ENCODE measurements at places on chromosomes 1 and 21. TPM values are rescaled to one million over a fixed set of nuclear protein-coding genes. Genes with fewer than 3 reads are reported as not detected.

- DNase-seq: no peak
Measured at GRCh38 chr1:183827801-183828200, 22.9 kb downstream of the RGL1 start.

GRCh38 chr1:241061062-241061461, 295.9 kb downstream of the RGS7 start:
- no peak for DNase-seq

- no peak for DNase-seq
Measured at GRCh38 chr1:109263234-109263596, 13.9 kb downstream of the CELSR2 start.

DNA sequence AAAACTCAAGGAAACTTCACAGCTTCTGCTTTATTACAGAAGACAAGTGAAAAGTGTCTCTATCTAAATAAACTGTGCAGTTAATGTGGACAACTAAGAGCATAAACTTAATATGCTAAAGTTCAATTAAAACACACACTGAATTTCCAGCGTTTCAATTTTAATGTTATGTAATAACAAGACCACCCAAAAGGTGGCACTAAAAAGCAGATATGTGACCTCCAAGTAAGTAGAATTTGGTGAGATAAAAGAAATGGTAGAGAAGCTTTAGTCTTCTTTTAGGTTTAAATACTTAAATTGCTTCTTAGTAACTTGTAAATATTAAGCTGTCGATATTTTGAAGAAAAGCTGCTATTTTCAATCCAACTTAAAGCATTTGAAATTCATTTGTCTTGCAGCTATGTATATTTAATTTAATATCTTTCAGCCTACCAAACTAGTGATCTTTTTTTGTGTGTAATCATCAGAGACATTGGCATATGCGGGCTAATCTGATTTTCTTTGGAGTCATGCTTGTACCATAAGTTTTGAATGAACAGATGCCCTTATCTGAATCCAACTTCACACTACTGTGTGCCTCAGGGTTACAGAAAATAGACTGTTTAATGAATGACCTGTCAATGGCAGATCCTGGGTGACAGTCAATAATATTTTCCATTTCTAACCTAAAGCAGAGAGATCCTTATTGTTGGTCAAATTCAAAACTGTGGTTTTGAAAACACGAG, 36.5 kb upstream of the ADAMTS1 start:
- no peak for DNase-seq

GRCh38 chr1:170290991-170291390, 145.2 kb downstream of the NTMT2 start:
- no peak for DNase-seq

DNA sequence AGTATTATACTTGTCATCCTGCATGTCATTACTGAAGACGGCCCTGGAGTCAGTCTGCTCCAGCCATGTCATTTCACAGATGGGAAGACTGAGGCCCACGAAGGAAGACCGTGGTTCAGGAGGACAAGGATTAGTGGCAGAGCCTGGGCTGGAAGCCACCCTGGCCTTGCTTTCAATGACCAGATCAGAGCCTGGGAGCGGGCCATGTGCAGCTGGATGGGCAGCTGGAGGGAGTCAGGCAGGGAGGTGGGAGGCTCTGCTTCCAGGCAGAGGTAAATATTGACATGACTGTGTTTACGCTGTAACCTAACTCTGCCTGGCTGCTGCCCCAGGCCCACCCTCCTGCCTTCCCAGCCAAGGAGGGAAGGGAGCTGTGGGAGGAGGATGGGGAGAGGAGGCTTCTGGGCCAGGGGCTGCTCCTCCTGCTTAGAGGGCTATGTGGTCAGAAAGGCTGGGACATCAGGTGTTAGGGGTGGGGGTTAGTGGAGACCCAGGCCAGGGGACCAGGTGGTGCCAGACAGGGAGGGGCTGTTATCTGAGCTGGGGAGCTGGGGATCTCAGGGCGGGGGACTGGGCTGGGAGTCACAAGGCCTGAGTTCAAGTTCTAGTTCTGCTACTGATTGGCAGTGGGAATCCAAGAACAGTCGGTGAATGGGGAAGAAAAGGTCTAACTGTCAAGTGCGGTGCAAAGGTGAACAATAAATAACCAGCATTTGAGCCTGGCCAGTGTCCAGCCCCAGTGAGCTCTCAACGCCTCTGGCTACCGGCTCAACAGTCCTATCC, 48.5 kb upstream of the ECE1 start:
- no peak for DNase-seq

- DNase-seq: no peak
Measured at GRCh38 chr1:32759997-32760623, 57.0 kb downstream of the YARS1 start.

DNA sequence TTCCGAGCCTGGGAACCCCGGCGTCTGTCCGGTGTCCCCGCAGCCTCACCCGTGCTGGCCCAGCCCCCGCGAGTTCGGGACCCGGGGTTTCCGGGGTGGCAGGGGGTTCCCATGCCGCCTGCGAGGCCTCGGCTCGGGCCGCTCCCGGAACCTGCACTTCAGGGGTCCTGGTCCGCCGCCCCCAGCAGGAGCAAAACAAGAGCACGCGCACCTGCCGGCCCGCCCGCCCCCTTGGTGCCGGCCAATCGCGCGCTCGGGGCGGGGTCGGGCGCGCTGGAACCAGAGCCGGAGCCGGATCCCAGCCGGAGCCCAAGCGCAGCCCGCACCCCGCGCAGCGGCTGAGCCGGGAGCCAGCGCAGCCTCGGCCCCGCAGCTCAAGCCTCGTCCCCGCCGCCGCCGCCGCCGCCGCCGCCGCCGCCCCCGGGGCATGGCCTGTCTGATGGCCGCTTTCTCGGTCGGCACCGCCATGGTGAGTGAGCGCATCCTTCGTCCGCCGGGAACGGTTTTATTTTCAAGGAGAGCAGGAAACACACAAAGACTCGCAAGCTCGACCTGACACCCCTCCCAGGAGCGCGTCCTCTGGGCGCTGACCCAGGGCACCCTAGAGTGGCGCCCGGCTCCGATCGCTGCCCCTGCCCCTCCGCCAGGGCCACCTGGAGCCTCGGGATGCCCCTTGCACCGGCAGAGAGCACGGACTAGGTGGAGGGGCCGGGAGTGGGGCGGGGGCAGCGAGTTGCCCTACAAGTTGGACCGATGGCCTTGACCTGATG, at the start of gene ABCG1:
Gene ABCG1, plus strand, starts transcription at position 305 of the 770 bp plus-strand sequence. Its CDS starts 123 bp downstream, at position 428.
- peak; percentile 88 for DNase-seq

DNA sequence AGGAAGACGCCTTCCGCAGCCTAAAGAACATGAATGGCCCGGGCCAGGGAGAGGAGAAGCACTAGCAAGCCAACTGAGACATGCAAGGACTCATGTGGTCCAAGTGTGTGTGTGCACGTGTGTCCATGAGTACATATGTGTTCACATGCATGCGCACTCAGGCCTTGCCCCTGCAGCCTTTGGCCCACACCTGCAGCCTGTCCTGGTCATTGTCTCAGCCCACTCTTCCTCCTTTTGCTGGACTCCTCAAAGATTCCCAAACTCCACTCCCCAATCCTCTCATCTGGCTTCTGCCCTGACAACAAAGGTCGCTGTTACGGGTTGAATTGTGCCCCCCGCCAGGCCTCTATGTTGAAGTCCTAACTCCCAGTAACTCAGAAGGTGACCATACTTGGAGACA, 21.9 kb downstream of the CDCA8 start:
- DNase-seq: no peak

GRCh38 chr1:70436622-70437251, 25.7 kb downstream of the CTH start:
- DNase-seq: no peak

GRCh38 chr1:224828691-224829090, 100.8 kb upstream of the DNAH14 start:
- no peak for DNase-seq

- no peak for DNase-seq
Measured at GRCh38 chr1:172417557-172417956, 2.9 kb upstream of the C1orf105 start.

DNA sequence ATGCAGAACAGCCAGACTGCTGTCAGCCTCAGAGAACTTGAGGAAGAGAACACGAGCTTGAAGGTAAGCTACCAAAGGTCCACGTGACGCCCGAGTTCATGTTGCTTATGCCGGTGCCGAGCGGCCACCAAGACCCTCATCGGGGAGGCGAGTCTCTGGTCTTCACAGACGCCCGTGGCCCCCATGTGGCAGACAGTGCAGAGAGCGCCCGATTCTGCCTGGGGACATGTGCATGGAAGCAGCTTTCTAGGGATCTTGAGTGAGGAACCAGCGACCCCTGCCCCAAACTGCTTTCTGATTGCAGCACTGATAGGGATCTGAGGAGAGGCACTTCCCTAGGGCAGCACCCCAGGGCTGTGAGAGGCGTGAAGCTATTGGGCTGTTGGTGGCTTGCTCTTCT, 56.3 kb upstream of the DIP2A start:
- no peak for DNase-seq

DNA sequence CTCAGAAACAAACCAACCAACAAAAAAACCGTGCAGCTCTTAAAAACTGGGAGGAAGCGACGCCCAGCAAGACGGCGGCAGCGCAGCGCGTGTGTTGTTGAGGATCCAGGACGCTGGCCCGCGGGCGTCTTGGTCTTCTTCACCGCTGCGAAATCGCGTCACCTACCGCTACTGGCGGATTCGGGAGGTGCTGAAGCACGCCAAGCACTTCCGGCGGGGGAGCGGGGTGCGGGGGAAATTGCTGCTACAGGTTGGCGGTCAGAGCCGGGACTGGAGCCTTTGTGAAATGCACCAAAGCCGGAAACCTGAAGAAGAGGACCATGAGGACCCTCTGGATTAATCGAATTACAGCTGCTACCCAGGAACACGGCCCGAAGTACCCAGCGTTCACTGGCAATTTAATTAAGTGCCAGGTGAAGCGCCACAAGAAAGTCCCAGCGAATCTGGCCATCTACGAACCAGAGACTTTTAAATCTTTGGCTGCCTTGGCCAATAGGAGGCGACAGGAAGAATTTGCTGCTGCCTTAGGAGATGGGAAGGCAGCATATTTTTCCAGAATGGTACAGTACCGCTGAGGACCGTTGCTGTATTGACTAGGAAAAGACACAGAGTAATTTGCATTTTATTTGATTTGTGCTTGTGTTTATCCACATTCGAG, 11.9 kb upstream of the RIPPLY3 start:
- peak; percentile 74 for DNase-seq

- no peak for DNase-seq
Measured at GRCh38 chr1:182670032-182670749, 14.2 kb downstream of the RGS8 start.

- no peak for DNase-seq
Measured at GRCh38 chr21:26491663-26492062, 81.4 kb downstream of the CYYR1 start.

DNA sequence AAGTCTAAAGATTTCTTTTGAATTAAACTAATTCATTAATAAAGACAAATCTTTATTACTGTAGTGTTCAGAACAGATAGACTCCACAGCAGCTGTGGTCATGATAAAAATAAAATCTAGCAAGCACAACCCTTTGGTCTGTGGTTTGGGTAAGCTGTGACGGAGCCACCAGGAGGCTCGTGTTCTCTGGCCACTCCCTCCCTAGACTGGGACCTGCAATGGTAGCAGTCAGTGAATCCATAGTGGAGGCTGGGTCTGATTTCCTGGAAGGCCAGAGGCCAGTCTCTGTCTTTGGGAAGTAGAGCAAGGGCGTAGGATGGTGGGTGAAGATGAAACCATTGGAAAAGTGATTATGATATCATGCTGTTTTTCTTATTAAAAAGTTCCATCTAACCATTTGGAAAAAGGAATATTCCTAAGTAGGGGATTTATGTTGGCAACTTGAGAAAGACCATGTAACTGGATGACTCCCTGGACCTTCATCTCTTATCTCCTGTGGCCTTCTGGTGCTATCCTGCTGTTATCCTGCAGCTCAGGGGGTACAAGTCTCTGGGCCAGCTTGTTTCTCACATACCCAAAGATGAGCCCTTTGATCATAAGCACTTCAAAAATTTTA, 39.0 kb downstream of the TENT5C start:
- no peak for DNase-seq

DNA sequence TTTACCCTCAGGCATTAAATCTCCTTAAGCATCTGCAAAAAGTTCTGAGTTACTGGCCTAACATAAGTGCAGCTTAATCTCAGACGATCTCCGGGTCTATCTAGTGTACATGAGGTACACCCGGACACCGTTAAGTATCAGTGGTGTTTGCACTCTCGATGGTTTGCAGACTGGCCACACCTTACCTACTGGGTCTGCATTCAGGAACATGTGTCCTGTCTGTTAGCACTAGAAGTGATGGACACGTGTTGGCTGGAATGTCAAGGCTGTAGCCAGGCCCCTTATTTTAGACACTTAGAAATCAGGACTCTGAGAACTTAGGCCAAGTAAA, 783 bp upstream of the AGL start:
- peak; percentile 66 for DNase-seq

DNA sequence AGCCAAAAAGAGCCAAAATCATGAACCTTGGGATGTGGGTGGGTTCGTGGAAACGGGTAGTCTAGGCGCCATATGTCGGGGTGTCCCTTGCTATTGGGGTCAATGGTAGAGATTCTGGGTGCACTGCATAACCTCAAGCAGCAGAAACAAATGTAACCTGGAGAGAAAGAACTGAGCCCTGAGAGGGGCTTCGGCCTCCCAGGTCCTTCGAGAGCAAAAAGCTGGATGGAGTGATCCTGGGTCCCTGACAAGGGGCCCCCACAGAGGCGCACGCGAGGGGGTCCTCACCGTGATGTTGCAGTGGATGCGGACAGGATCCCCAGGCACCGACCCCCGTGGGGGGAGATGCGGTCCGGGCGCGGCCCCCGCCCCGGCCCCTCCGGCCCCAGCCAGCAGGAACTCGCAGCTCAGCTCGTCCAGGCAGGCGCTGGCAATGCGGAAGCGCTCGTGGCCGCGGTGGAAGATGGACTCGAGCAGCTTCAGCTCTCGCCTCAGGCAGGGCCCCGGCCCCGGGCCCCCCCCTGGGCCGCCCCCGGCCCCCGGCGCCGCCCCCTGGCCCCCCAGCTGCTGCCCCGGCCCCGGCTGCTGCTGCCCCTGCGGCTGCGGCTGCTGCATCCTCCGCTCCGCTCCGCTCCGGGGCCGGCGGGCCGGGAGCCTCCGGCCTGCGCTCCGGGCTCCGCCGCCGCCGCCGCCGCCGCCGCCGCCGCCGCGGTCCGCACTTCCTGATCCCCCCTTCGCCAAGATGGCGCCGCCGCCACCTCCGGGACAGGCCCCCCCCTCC, at the start of gene UBE2Q1:
Gene UBE2Q1, minus strand, starts transcription at position 724 of the 781 bp plus-strand sequence. Its CDS starts 109 bp downstream, at position 615.
- DNase-seq: peak; percentile 82

GRCh38 chr1:100530880-100531487, 7.0 kb upstream of the GPR88 start:
- peak; percentile 77 for DNase-seq

- no peak for DNase-seq
Measured at GRCh38 chr1:230548997-230549396, 93.3 kb upstream of the COG2 start.

C1orf74 gene
- 3.2 TPM for total RNA-seq

SOD1 gene
- total RNA-seq: 336 TPM

RXFP4 gene
- not detected for total RNA-seq

FHAD1 gene
- not detected for total RNA-seq

TNN gene
- total RNA-seq: not detected
